ENCODE measurements at places on chromosomes 16 and 17.

GRCh38 chr17:54901230-54901822 lies 674 bp downstream of the TOM1L1 start:
- peak; percentile 13 for ATAC-seq

DNA sequence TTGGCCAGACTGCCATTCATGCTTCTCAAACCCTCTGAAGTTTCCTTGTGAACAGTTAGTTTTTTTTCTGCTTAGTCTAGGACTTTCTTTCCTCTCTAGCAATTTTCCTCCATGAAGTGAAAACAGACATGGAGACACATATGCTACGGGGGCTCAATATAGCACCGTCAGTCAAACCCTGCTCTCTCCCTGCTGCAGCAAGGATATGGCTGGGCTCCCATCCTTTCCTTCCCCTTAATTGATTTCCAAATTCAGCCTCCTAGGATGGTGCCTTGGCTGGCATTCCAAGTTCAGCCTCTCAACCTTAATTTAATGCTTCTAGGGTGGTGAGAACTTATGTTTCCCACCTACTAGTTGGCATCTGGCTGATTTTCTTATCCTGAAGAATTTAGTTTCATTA lies 436.7 kb downstream of the NPIPA7 start:
- ATAC-seq: no peak

DNA sequence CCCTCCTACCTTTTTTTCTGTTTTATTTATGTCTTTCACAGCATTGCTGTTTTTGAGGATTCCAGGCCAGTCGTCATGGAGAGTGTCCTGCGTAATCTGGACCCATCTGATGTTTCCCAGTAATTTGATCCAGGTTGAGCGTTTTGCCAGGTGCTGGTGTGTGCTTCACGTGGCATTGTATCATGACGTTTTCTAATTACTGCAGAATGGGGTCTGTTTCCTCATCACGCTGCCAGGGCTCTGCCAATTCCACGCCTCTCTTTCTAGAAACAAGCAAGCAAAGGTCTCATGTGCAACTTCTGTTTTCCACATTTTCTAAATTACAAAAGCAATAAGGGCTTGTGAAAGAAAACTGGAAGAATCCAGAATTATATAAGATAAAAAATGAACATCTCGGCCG lies 28.3 kb upstream of the BHLHA9 start:
- peak; percentile 64 for ATAC-seq

GRCh38 chr16:56855201-56855600 lies 9.8 kb upstream of the SLC12A3 start:
- ATAC-seq: no peak

- ATAC-seq: peak; percentile 6
These were observed 9.6 kb upstream of the MTSS2 start for GRCh38 chr16:70695331-70696070.

GRCh38 chr16:67993207-67994039 lies 5.9 kb downstream of the DPEP2 start:
- peak; percentile 99 for ATAC-seq

DNA sequence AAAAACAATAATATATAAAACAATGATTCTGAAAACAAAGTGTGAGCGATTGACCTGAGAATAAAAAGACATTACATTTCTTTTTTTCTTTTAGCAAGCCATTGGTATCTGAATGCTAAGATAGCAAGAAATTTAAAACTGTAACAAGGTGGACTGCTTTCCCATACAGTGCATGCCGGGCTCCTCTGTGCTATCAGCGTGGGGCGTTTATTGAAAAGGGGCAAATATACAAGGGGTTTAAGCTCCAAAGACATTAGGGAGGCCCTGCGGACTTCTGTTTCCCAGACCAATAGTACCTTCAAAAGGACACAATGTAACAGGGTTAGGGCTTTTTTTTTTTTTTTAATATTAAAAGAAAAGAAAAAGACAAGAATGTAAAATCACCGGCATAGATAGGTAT lies 261.3 kb downstream of the ZFHX3 start:
- no peak for ATAC-seq

GRCh38 chr16:61798741-61799140 lies 237.5 kb downstream of the CDH8 start:
- ATAC-seq: no peak

GRCh38 chr17:46818929-46819859 lies 702 bp upstream of the WNT3 start:
- no peak for ATAC-seq

DNA sequence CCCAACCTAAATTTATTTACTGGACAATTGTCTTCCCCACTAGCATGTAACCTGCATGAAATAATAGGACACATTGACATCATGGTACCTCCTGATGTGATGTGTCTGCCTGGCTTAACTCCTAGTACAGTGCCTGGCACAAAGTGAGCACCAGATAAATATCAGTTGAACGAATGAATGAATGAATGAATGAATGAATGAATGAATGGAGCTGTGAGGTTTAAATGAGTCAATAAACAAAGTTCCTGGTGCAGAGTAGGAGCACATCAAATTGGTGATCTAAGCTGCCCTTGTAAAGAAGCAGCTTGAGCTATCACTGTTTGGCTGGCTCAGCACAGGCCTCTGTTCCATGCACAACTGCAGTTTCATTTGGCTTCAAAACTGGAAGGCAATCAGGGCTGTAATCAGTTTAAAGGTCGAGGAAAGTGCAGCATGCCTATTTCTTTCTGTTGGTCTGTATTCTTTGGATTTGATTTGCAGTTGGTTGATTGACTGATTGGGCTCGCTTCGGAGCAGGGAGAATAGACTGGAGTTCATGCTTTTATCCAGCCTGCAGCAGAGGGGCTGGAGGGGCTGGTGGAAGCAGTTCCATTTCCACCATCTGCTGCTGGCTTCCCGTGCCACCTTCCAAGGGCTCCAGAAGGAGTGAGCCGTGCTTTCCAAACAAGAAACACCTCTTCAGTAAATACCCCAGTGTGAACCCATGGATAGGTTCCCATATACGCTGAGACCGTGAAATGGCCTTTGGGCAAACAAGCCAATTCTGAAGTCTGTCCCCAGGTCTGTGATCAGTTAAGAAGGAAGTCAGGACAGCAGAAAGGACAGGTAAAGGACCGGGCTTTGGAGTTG lies 54.6 kb downstream of the GPRC5B start:
- ATAC-seq: no peak

DNA sequence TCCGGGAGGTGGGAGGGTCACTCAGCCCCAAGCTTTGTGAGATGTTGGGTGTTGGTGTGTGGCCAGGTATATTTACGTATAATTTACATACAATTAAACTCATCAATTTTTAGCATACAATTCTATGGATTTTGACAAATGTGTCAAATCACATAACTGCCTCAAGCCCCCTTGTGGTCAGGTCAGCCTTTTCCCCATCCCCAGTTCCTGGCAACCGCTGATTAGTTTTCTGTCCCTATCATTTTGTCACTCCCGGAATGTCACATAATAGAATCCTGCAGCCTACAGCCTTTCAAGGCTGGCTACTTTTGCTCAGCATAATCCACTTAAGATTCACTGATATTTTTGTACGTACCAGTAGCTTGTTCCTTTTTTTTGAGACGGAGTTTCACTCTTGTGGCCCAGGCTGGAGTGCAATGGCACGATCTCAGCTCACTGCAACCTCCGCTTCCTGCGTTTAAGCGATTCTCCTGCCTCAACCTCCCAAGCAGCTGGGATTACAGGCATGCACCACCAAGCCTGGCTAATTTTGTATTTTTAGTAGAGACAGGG lies 19.3 kb upstream of the RAI1 start:
- no peak for ATAC-seq

DNA sequence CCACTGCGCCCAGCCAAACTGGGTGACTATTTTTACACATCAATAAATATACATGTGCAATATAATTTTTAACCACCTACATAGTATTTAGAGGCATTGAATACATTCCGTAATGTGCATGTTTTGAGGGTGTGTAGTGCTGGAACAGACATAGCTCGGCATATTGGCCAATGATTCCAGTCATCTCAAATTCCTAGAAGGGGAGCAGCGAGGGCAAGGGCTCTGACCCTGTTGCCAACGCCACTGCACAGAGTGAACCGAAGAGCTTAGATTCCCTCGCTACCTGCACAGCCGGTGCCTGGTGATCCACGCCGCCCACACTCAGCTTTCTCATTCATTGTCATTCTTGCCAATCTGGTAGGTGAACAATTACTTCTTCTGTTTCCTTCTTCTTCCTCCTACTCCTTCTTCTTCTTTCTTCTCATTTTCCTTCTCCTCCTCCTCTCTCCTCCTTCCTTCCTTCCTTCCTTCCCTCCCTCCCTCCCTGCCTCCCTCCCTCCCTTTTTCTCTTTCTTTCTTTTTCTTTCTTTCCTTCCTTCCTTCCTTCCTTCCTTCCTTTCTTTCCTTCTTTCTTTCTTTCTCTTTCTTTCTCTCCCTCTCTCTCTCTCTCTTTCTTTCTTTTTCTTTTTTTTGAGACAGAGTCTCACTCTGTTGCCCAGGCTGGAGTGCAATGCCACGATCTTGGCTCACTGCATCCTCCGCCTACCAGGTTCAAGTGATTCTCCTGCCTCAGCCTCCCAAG lies 26.3 kb upstream of the ATP2A3 start:
- no peak for ATAC-seq

DNA sequence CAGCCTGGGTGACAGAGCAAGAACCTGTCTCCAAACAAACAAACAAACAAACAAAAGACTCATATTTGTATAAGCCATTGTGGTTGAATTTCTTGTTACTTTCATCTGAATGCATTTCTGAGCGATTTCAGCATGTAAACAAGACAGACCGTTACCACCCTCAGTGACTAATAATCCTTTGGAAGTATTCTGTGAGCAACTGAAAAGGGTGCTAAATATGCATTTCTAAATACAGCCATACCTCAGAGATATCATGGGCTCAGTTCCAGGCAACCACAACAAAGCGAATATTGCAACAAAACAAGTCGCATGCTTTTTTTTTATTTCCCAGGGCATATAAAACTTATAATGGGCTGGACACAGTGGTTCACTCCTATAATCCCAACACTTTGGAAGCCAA lies 109.0 kb downstream of the USP31 start:
- ATAC-seq: no peak

- ATAC-seq: no peak
These were observed 208.4 kb upstream of the IRX5 start for GRCh38 chr16:54722210-54722676.

DNA sequence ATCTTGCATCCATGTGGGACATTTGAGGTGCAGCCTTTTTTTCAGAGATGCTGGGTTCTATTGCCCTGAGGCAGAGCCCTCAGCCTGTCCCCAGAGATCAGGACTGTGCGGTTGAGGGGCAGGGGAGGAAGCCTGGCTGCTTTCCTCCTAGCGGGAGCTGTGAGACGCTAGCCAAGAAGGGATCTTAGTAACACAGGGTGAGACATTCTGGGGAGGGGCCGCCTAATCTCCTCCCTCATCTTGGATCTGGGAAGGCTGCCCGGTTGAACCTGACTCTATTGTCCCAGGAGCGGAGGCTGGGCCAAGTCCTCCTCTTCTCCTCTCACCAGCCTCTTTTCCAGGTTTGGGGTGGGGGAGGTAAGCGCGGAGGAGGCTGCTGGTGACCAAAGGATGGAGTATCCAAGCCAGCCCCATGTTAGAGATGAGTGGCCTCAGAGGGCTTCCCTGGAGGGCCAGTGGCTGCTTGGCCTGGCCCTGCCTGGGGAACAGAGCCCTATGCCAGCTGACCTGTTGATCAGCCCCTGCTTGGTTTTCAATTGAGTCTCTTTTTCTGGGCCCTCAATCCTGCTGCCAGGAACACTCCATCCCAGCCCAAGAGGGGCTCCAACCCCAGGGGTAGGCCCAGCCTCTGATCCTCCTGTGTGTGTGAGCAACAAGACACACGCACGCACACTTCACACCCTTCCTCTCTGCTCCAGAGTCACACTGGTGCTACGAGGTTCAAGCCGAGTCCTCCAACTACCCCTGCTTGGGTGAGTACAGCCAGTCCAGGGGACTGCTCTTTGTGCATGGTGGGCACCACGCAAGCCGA lies 5.0 kb downstream of the CA4 start:
- ATAC-seq: peak; percentile 69

GRCh38 chr17:51036084-51036483 lies 84.6 kb downstream of the SPAG9 start:
- no peak for ATAC-seq

GRCh38 chr17:18182978-18183333 lies 672 bp upstream of the ALKBH5 start:
- peak; percentile 53 for ATAC-seq

DNA sequence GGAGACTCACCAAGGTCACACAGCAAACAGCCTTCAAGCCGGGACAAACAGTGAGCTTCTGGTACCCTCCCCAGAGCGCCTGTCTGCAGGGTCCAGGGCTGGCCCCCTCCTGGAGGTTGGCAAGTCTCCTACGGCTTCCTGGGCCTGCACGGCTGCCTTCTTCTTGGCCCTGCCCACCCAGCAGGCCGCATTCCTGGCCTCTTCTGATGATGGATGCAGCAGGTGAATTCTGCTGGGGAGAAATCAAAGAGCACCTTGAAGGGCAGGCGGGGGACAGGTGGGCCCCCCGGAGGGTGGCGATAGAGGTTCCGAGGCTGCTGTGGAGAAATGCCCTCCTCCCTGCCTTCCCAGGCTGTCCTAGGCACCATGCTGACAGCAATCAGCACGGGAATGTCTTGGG lies 3.8 kb upstream of the NOS2 start:
- no peak for ATAC-seq

GRCh38 chr17:57898487-57899311 lies 48.9 kb upstream of the MRPS23 start:
- peak; percentile 87 for ATAC-seq

DNA sequence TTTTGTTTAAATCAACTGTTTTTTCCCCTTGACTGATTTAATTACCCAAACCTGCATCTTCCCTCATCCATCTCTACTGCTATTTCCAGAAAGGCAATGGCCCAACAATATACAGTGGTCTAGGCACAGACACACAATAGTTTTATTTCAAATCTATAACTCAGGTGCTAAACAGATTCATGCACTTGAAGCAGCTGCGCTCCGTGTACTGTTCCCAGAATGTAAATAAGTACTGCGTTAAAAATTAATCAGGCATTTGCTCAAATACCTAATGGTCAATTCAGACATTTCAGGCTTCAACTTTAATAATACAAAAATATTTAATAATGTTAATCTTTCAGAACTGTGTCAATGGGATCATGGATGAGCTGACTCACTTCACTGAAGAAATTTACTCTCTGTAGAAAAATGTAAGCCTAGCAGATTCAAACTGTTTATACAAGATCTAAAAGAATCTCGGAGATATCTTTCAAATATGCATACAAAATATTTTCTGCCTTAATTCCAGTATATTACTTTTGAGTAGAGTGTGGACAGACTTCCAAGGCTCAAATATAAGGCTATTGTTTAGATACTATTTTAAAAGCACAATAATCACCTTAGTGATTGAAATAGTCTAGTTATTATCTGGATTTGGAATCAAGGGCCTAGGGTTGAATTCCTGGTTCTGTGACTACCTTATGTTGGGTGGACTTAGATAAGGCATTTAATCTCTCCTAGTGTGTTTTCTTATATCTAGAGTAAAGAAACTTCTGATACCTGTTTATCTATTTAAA lies 97.4 kb upstream of the PSMD7 start:
- no peak for ATAC-seq

All from SK-N-SH treated with all-trans-retinoic acid at 6 μM for 48 hours (cell line).